GM18507 (cell line): ENCODE measurements at places on chromosomes 2 and 18.

DNA sequence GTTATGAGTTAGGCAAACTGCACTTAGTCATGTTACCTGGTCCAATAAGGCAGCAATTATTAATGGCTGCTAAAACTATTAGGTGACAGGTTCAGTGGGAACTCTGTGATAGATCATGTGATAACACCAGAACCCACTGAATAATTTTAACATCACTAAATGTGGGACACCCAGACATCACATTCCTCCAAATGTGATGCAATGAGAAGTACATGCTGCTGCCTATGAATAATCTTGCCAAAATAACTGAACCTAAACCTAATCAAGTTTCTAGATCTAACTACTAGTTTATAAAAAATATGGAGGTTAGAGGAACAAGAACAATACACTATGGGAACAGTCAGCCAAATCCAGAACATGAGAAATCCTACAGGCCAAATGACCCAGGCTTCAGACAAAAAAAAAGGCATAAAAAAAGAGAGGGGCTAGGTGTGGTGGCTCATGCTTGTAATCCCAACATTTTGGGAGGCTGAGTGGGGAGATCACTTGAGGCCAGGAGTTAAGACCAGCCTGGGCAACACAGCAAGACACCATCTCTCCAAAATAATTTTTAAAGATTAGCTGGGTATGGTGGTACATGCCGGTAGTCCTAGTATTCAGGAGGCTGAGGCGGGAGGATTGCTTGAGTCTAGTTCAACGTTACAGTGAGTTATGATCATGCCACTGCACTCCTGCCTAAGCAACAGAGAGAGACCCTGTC lies 7.0 kb upstream of the ACTR2 start:
- DNase-seq = no peak

GRCh38 chr2:112985090-112985489 lies 7.3 kb downstream of the IL36G start:
- no peak for DNase-seq

DNA sequence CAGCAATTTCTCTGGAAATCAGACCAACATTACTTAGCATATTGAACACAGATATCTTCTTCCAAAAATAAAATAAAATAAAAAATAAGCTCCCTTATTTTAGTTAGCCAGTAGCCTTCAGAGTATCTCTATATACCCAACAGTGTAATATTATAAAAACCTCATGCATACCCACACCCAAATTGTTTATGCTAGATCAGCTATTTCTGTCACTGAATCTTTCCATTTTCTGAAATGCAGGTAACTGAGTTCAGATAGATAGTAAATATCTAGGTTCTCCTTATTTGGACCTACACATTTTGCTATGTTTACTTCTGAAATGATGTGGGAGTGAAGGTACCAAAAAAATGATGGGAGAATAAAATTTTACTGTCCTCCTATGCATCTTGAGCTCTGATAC lies 39.9 kb downstream of the TTC21B start:
- DNase-seq = no peak

DNA sequence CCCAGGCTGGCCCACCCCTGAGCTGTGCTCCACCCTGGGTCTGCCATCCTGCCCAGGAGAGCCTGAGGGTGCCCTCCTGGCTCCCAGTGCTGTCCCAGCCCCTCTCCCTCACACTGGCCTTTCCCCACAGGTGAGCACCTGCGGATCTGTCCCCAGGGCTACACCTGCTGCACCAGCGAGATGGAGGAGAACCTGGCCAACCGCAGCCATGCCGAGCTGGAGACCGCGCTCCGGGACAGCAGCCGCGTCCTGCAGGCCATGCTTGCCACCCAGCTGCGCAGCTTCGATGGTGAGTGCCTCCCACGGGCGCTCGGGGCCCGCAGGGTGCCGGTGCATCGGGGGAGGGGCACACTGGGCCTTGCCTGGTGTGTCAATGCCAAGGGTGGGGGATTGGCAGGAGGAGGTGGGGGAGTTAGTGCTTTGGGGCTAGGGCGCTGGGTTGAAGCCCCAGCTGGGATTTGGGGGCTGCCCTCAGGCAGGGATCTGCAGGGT lies 23.5 kb downstream of the GPC1 start:
- DNase-seq = no peak

GRCh38 chr2:23065936-23066335 lies 319.0 kb upstream of the KLHL29 start:
- no peak for DNase-seq

DNA sequence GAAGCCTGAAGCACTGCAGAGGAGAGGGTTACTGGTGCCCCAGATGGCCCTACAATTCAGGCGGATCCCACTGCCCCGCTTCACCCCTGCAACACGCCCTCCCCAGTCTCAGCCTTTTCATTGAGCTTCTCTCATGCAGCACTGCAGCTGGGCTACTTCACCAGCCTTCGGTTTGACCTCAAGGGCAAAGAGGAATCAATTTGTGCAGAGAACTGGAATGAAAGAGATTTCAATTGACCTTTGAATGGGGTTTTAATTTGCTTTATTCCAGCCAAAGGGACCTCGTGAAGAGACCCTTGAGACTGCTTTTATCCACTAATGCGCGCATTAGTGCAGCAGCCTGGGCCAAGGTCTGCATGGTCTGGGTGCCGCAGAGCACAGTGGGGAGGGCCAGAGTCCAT lies 8.8 kb upstream of the POMC start:
- DNase-seq = no peak

DNA sequence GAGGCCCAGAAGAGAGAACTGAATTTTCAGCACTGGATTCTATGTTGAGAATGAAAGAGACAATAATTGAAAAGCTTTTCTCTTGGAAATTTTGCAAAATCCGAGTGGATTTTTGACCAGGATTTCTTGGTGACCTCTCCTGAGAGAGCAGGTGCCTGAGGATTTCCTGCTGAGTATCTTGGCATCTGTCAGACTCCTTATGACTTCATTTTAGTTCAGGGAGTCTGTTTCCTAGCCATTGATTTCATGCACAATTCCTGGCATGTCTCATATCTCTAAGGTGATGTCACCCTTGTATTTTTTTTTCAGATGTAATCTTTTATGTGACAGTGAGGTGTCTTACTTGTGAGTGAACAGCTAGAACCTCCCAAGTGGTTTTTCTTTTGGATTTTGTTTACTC lies 195.9 kb downstream of the NEDD4L start:
- no peak for DNase-seq

DNA sequence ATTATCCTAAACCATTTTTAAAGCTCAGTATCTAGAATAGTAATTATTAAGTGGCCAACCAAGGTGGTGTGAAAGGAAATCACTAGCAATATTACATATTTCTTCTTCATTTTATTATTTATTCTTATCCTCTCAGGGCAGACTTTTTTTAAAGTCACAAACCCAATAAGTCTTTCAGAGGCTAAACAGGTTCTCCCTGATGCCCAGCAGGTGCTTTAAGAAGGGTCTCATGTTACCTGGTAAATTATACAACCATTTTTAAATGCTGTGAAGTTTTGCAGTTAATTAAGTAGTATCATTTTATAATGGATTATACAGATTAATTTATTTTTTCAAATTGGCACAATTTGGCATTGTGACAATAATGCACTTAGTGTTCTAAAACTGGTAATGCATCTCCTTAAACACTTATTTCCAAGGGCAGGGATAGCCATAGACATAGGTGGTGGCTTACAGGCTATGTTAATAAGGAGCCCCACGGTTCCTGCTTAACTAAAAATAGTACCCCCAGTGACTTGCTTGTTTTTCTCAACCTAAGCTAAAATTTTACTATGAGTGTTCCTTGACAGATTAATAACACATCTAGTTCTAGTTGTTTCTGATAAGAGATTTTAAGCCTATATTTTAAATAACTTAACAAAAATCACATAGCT lies 67.0 kb downstream of the PMS1 start:
- no peak for DNase-seq

GRCh38 chr2:207083361-207084110 lies 82.2 kb downstream of the KLF7 start:
- DNase-seq = no peak

GRCh38 chr2:21428754-21429153 lies 305.0 kb downstream of the TDRD15 start:
- DNase-seq = no peak
